ENCODE measurements at places on chromosomes 2 and 18.

DNA sequence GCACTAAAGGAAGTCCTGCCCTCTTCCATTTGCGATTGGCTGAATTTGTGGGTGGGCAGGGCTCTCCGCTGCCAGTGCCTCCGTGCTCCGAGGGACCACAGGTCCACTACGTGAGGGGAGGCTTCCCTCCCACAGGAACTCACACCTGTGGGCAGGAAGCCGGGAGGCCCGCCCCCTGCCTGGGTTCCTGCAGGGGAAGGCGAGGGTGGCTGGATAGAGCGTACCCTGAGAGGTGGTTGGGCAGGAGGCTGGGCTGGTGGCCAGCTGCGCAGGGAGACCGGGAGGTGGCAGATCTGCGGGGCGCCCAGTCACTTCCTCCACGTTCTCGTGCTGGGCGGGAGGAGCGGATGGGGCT is 47.0 kb upstream of the PTH2R start:
- DNase-seq = no peak

- DNase-seq = no peak
Observed at GRCh38 chr2:159186462-159186861, 100.0 kb downstream of the WDSUB1 start.

DNA sequence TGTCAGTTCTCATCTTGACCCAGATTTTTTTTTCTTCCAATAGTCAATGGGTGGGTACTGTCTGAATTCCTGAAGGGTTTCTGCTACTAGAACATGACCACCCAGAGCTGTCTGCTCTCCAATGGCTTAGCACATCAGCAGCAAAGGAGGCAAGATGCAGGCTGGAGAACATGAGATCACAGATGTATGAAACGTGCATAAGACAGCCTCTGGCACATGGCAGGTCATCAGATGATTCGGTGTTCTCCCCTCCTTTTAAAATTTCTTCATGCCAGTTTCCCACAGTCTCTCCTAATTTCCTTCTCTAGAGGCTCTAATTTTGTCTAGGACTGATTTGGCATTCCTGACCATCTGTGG is 359.3 kb upstream of the TNP1 start:
- no peak for DNase-seq

DNA sequence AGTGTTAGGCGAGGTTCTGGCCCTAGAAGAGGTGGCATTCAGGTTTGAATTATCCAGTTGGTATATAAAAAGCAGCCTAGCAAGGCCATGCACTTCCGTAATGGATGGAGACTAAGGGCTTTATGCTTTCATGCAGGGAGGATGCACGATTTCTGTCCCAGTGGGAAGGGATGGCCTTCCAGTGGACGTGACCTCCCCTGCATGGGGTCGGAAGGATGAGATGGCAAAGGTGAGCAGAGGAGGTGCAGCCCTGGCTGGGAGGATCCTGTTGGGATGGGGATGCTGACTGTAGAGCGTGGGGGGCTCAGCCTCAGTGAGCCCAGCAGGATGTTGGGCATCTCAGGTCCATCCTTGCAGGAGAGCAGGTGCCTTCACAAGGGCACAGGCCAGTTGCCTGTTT is 4.8 kb downstream of the ASB18 start:
- DNase-seq = no peak

DNA sequence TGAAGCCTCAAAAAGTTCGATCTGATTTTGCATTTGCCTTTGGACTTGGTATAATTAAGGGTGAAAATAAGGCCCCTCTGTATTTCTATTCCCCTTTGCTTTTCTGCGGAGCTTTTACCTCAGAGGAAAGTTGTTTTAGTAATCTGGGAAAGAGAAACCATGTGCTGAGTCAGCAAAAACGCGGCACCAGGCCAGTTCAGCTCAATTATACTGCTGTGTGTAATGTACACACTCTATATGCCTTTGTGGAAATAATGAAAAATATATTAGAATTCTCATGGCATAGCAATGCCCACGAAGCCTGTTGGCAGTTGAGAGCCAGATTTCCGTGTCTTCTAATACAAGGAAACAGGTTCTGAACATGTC is 161.9 kb upstream of the SIX2 start:
- no peak for DNase-seq
